Pulmonary artery endothelial cell (primary cell): ENCODE measurements at places on chromosomes 12 and 14. TPM values are rescaled to one million over a fixed set of nuclear protein-coding genes. Genes with fewer than 3 reads are reported as not detected.

The LYZ gene
- total RNA-seq, result not detected in 2 replicates

- DNase-seq, result no peak
Observed at GRCh38 chr12:22641353-22642053, 16.5 kb downstream of the ETNK1 start.

The KCNH5 gene
- total RNA-seq, result not detected in 2 replicates

The TMEM63C gene
- not detected in 2 replicates for total RNA-seq

GRCh38 chr12:6963791-6964413 lies 6.6 kb downstream of the PHB2 start:
- DNase-seq, result no peak

DNA sequence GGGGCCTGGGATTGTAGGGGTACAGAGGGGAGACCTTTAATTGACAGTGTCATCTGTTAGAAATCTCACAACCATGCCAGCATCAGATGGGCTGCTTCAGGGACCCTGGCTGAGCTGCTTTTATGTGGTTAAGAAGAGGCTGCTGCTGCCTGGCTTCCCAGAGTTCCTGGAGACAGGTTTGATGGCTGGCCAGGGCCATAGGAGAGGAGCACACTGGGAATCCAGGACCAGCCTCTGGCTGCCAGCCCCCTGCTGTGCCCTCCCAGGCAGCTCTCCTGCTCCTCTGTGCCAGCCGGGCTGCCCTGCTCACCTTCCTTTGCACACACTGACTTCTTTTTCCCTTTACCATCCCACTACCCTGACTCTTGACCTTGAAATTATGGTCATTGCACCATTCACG lies 507 bp upstream of the KRT73 start:
- DNase-seq, result no peak

DNA sequence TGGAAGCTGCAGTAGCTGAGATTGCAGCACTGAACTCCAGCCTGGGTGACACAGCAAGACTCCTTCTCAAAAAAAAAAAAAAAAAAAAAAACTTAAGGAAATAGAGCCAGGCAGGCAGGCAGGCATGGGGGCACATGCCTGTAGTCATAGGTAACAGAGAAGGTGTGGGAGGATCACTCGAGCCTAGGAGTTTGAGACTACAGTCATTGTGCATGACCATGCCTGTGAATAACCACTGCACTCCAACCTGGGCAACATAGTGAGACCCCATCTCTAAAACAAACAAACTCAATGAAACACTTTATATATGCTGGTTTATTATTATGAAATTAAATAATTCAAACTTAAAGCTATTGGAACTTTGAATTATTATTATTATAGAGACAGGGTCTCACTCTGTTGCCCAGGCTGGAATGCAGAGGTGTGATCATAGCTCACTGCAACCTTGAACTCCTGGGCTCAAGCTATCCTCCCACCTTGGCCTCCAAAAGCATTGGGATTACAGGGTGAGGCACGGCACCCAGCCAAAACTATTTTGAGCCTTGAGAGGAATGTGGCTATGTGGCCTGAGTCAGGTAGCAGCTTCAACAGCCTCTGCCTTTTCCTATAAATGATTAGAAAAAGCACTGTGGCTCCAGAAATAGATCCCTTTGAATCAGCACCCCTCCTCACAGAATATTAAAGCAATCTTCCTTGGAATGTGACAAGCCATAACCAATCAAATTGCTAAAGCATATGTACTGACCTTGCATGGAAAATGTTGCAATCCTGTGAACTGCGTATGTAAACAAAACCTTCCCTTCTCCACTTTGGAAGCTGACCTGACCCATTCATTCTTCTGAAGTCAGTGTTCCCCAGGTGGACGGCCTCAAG lies 34.7 kb upstream of the YY1 start:
- DNase-seq, result no peak

DNA sequence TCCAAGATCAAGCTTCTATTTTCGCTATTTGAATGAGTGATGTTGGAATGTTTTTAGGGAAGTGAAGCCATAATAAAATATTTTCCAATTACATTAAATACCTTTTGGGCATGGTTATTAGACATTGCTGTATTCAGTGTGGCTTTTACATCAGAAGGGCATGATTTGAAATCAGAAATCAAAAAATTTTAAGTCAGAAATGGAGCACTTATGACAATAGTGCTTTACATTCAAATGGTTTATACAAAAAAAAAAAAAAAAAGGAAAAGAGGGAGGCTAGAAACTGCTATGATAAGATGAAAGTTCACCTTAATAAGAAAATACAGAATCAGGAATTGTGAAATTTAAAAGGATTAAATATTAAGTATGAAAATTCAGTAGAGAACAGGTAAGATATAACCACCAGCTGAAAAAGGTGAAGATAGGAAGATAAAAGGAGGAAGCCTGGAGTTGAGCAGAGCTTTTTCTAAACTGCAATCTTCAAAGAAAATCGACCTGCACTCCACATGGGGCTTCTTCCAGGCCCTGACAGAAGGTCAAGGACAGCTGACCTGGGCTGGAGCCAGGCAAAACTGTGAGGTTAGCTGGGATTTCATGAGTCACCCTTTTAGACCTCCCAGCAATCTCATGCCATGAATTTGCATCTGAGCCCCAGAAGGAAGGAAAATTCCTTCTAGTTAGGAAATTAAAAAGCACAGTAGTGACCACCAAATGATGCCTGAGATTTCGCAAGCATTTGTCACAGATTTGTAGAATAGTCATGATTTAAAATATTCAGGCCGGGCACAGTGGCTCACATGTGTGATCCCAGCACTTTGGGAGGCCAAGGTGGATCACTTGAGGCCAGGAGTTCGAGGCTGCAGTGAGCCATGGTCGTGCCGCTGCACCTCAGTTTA lies 23.4 kb upstream of the BMP4 start:
- no peak for DNase-seq

GRCh38 chr12:104356231-104357115 lies 52.9 kb downstream of the EID3 start:
- no peak for DNase-seq
